ENCODE measurements at places on chromosomes 7 and 10.

DNA sequence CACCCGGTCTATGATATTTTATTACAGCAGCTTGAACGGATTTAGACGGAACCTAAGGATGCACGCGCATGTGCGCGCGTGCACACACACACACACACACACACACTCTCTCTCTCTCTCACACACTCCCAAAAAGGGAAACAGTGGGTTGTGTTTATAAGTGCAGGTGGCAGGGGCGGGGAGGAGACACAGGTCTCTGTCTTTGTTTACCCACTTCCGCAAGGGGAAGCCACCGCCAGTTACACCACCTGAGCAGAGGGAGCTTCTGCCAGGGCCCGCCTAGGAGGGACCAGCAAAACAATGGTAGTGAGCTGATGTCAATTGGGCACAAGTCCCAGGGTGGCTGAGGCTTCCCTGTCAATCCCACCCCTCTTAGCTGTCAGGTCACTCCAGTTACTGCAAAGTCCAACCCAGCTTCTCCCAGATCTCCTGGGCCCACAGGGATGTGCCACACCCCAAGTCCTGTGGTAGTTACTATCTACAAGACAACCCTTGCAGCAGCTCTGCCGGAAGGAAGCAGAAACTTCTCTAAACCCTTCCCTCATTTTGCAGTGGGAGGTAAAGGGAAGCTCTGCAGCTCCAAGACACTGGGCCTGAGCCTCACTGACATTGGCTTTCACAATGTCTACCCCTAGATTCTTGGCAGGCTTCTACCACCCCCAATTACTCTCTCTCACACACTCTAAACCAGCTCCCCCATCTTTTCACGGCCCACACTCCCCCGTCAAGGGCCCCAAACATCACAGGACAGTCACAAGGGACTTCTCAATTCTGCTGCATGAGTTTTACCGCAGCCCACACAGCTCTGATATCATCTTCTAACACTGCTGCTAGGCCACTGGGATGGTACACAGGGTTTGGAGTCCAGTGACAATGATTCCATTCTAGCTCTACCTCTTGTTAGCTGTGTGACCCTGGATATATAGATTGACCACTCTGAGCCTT, 17.6 kb downstream of the ANXA11 start:
- DNase-seq, result no peak

GRCh38 chr10:86512137-86512536, 9.5 kb downstream of the WAPL start:
- DNase-seq, result no peak

DNA sequence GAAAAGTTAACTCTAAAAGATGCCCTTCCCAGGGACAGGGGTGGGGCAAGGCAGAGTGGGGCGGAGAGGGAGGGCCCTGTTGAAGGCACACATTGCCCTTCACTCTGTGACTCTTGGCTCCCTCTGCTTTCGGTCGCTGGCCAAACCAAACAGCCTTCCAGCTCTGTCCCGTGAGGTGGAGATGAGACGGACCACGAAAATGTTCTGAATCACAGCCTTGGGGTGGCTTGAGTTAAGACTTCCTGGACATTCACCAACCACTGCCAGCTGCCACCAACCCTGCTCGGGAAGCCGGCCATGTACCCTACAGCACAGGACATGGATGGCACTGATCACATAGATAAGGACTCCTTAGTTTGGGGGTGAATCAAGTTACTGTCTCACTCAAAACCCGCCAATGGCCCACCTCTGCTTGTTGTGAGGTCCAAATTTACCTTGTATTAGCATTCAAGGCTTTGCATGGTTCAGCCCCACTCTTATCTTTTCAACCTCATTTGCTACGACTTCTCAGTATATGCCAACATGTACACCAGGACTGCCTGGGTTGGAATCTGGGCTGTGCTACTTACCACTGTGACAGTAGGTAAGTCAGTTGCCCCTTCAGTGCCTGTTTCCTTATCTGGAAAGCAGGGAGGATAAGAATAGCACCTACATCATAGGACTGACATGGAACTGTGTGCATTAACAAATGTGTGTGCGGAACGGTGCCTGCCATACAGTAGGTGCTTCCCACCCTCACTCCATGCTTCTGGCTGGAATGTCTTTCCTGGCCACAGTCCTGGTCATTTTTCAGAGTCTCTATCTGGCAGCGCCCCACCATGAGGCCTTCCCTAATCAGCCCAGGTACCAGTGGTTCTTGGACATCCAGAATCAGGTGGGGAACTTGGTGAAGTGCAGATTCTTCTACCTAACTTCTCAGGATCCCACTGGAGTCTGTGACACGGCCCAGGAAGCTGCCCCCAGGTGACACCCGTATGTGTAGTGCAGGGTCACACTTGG, 28.0 kb downstream of the ITPRIP start:
- DNase-seq, result no peak

GRCh38 chr7:149719912-149720335, 53.5 kb downstream of the ZNF467 start:
- DNase-seq, result no peak

DNA sequence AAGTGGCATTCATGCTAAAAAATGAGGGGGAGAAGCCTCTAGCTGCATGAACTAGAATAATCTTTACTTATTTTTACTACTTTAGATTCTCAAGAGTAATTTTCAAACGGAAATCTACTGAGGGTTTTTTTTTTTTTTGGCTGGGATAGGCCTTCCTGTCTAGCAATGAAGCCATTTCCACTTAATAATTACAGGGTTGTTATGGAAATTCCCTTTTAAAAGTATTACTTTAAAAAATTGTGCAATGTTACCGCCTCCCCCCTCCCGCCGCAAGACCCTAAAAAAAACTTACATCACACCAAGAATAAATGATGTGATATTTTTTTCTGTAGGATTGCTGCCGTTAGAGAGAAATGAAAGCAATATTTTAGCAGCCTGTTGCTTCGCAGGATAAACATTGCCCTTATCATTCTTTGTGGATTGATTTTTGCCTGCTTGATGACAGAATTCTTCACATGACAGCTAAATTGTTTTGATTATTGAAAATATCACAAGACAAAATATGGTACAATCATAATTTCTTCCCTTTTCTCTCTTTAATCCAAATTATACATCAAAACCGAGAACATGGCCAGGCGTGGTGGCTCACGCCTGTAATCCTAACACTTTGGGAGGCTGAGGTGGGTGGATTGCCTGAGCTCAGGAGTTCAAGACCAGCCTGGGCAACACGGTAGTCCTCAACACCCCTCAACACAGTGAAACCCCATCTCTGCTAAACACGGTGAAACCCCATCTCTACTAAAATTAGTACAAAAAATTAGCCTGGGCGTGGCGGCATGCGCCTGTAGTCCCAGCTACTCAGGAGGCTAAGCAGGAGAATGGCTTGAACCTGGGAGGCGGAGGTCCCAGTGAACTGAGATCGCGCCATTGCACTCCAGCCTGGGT, 32.8 kb downstream of the ARL4A start:
- no peak for DNase-seq

DNA sequence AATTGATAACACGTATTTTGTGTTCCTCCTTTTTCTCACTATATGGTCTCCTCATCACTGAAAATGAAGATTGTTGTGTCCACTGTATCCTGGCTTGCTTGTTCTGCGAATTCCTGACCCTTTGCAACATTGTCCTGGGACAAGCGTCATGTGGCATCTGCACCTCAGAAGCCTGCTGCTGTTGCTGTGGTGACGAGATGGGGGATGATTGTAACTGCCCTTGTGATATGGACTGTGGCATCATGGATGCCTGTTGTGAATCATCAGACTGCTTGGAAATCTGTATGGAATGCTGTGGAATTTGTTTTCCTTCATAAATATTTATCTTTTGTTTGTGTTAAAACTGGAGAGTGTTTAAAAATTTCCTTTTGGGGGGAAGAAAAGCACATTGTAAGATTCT, 93.7 kb downstream of the MDFIC start:
- no peak for DNase-seq

- DNase-seq, result peak; percentile 32
Measured at GRCh38 chr7:157299613-157300368, 37.0 kb upstream of the DNAJB6 start.

DNA sequence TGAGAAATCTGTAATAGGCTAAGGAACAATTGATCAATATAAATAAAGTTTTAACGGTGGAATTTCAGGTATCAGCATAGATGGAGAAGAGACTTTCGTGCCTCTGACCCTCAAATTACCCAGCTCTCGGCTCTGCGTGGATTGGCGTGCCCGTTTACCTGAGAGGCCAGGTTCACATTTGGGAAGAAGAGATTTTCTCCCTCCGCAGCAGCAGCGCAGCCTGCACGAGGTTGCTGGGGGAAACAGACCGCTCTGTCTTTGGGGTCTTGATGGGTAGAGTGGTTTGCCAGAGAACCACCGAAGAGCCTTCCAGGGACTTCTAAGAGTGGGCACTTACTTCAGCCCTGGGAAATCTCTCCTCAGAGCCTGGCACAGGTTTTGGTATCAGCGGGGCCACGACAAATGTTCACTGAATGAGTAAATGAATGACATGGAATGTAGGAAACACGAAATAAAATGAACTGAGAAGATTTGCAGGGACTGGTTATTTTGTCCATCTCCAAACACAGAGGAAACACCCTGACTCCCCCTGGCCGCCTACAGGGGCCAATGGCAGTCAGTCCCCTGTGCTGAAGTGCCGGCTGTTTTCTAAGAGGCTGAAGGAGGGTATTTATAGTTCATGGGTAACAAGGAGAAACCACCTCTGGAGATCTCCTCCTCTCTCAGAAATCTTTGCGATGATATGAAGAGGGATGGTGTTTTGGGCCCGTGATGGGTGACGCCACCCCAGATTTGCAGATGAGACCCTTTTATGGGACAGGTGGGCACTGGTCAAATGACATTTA, 338.5 kb downstream of the ADARB2 start:
- no peak for DNase-seq

- DNase-seq, result no peak
Measured at GRCh38 chr10:71810048-71810750, 36.9 kb upstream of the VSIR start.

DNA sequence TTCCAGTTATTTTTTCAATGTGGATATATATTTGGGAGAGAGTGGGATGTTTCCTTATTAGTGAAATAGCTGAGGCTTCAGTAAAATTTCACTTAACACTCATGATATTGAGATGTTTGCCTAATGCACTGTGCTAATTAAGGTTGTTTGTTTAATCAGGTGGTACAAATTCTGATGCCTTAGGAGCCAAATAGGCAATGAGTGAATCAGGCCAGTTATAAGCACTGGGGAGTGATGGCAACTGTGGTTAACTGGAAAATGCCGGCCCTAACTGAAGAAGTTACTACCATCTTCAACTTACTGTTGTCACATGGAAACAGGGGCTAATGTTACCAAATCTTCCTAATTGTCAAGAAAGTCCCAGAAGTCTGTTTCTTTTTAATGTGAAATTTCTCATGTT, 32.0 kb downstream of the VCL start:
- no peak for DNase-seq

GRCh38 chr7:50145801-50146338, 52.8 kb upstream of the ZPBP start:
- DNase-seq, result no peak

- no peak for DNase-seq
Measured at GRCh38 chr7:157792241-157793086, 455.7 kb downstream of the DNAJB6 start.

DNA sequence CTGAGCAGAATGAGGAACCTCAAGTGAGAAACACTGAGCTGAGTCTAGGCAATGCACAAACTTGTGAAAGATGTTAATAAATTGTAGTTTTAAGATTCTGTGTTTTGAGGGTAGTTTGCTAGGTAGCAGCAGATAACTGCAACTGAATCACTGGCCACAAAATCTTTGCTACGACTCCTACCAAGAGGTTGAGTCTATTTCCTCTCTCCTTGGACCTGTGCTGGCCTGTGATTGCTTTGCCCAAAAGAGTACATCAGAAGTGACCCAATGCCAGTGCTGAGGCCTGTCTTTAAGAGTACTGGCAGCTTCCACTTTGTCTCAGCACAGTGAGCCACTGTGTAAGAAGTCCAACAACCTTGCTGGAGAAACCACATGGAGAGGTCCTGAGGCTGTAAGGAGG, 11.9 kb upstream of the TSPAN13 start:
- no peak for DNase-seq

- no peak for DNase-seq
Measured at GRCh38 chr7:21948887-21949540, 3.3 kb upstream of the CDCA7L start.

DNA sequence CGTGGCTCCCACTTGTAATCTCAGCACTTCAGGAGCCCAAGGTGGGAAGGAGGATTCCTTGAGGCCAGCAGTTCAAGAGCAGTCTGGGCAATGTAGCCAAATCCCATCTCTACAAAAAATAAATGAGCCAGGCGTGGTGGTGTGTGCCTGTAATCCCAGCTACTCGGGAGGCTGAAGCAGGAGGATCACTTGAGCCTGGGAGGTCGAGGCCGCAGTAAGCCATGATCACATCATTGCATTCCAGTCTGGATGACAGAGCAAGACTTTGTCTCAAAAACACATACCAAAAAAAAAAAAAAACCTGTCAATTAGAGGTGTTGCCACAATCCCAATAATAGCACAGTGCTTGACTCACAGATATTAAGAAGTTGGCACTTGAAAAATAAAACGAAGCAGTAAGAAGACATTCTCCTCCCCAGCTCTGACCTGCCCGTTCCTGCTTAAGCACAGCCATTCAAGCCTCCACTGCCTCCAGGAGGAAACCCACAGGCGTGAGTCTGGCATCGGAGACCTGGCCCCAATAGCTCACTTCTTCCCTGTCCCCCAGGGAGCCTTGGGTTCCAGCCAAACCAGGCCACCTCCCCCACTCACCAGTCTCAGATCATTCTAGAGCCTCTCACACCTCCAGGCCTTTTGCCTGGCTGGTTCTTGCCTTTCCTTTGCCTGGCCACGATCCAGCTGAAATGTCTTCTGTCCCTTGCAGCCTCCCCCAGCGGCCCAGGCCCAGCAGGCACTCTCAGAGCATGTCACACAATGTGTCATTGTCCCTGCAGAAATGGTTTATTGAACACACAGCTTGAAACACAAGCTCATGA, 45.3 kb upstream of the GTF2I start:
- DNase-seq, result peak; percentile 25

- DNase-seq, result no peak
Measured at GRCh38 chr7:4135301-4135700, 546.8 kb upstream of the FOXK1 start.

- no peak for DNase-seq
Measured at GRCh38 chr7:133053321-133053891, 28.5 kb downstream of the CHCHD3 start.

All from WTC11 (cell line).